ENCODE measurements at places on chromosomes 13 and 19.

DNA sequence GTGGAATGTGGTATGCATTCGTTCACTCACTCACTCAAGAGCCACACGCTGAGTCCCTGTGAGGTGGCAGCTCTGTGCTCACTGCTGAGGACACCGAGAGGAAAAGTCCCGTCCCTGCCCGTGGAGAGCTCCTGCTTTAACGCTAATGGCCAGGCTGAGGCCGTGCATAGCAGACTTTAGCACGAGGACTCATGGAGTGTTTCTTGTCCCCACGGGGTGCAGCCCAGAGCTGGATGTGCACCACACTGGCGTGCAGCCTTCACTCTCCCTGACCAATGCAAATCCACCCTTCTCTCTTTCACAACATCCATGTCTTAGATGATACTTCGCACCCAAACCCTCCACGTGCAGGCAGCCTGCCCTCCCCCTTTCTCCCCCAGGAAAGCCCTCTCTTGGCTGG lies 159.6 kb upstream of the ZNF536 start:
- DNase-seq = no peak

DNA sequence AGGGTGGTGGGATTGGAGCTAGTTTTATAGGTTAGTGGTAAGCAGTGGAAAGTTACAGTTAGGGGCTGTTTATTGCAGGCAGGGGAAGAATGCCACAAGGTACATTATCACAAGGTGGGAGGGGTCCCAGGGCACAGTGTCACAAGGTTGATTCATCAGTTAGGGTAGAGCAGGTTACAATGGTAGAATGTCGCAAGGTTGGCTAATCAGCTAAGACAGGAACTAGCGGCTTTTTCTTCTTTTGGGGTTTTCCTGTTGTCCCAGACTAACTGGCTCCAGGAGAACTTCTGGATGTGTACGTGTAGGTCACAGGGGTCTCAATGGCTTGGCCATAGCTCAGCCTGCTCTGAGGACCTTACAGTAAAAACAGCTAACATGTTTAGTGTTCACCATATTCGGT lies 1221.1 kb downstream of the SLITRK1 start:
- no peak for DNase-seq

- DNase-seq = peak; percentile 49
These were observed 749 bp downstream of the GATAD2A start for GRCh38 chr19:19405971-19406877.

- no peak for DNase-seq
These were observed 13.1 kb downstream of the UPF1 start for GRCh38 chr19:18844806-18845329.
